ENCODE measurements at places on chromosomes 12 and 14. TPM values are rescaled to one million over a fixed set of nuclear protein-coding genes. Genes with fewer than 3 reads are reported as not detected.

DNA sequence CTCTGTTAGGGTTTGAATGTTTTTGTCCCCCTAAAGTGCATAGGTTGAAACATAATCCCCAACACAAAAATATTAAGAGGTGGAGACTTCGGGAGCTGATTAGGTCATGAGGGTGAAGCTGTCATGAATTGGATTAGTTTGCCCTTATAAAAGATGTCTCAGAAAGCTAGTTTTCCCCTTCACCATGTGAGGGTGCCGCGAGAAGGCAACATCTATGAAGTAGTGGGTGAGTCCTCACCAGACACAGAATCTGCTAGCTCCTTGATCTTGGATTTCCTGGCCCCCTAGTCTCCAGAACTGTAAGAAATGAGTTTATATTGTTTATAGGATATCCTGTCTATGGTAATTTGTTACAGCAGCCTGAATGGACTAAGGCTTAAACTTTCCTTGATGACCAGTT, 301.5 kb upstream of the ATP2B1 start:
- no peak for DNase-seq

GRCh38 chr12:482061-482460, 22.3 kb downstream of the B4GALNT3 start:
- no peak for DNase-seq

GRCh38 chr14:76212242-76212641, 60.5 kb downstream of the GPATCH2L start:
- DNase-seq = no peak

The NGB gene
- total RNA-seq = not detected

The PPP4R4 gene
- 0.78 TPM for total RNA-seq

GRCh38 chr14:55582746-55583145, 2.7 kb downstream of the KTN1 start:
- DNase-seq = no peak

GRCh38 chr14:34018564-34019244, 67.8 kb upstream of the EGLN3 start:
- peak; percentile 71 for DNase-seq

- no peak for DNase-seq
These were observed 22.8 kb upstream of the IGF1 start for GRCh38 chr12:102503056-102503681.

The DAO gene
- not detected for total RNA-seq

- DNase-seq = peak; percentile 92
These were observed 38.3 kb downstream of the ATF7IP start for GRCh38 chr12:14403711-14404196.

GRCh38 chr14:38828183-38828827, 274.7 kb downstream of the SEC23A start:
- DNase-seq = no peak

The CRIP1 gene
- 51.1 TPM for total RNA-seq

DNA sequence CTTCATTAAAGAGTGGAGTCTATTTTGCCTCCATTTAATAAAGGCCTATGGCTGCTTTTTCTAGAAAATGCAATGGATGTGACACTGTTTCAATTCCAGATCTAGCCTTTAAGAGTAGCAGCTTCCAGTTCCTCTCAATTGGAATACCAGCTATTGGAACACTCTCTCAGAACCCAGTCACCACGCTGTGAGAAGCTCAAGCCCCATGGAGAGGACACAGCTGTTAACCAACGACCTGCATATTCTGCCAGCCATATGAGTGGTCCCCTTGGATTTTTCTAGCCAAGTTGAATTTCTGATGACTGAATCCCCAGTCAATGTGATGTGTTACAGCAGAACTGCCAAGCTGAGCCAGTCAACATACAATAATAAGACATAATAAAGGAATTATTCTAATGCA, 131.8 kb downstream of the TMTC3 start:
- DNase-seq = no peak

GRCh38 chr12:19575337-19576243, 136.3 kb downstream of the AEBP2 start:
- peak; percentile 74 for DNase-seq

GRCh38 chr12:40559865-40560264, 132.4 kb upstream of the CNTN1 start:
- DNase-seq = no peak

- DNase-seq = peak; percentile 98
These were observed 7.7 kb upstream of the LTBP2 start for GRCh38 chr14:74619672-74620131.

DNA sequence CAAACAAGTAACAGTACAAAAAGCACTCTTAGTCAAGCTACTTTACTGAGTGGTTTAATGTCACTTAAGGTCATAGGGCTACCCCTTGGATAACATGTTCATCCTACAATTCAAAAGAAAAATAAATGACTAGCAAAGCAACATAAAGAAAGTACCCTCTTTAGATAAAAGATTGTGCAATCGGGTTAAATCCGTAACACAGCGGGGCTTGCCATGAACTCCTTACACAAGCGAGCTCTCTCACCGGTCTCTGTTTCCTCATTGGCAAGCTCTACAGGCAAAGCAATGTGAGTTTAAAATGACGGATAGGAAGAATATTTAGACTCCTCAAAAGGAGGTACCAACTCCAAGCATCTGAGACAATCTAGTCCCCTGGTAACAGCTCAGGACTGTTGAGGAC, 140.6 kb downstream of the EGLN3 start:
- no peak for DNase-seq

The CD27 gene
- total RNA-seq = not detected

- DNase-seq = no peak
These were observed 23.0 kb upstream of the BATF start for GRCh38 chr14:75499084-75499875.

The MYRFL gene
- 2.2 TPM for total RNA-seq
